ENCODE measurements at places on chromosomes 2 and 18. TPM values are rescaled to one million over a fixed set of nuclear protein-coding genes. Genes with fewer than 3 reads are reported as not detected.

SAG gene
- not detected for total RNA-seq

KCNG2 gene
- not detected for total RNA-seq

FBXO48 gene
- 0.46 TPM for total RNA-seq

- no peak for DNase-seq
These were observed 1.0 kb upstream of the ROCK1 start for GRCh38 chr18:21112543-21113105.

GRCh38 chr2:48759682-48760081 lies 4.2 kb upstream of the LHCGR start:
- no peak for DNase-seq

DNA sequence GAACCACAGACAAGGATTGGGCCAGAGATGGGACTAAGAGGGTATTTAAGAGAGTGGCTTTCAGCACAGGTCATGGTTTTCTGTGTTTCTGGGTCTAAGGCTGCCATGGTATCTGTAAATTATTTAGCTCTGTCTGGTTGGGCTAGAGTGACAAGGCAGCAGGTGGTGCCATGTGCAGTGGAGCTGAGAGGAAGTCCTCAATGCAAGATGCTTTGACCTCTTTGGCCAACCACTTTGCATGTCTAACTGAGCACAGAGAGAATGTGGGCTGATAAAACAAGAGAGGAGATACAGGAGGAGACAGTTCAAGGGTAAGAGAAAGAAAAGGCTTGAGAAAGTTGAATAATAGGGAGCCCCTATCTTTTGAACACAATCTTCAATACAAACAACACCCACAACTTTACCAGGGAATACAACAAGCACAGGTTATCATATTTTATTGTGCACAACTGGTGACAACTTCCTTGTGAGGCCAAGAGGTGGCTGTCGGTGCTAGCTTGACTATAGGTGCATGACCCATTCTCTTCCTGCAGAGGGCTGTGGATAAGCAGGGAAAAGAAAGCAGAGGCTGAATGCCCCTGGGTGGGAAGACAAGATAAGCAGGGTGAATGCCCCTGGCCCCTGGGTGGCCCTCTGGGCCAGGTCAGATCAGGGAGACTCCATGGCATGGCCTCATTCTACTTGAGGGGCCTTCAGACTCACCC lies 12.3 kb downstream of the FLACC1 start:
- DNase-seq = no peak

GRCh38 chr2:203650860-203651613 lies 55.4 kb upstream of the CD28 start:
- peak; percentile 59 for DNase-seq

GRCh38 chr2:239061824-239062570 lies 214.1 kb downstream of the TWIST2 start:
- DNase-seq = peak; percentile 72
